ENCODE measurements at places on chromosomes 2 and 18.
A peak's percentile ranks its signal among the peaks of the same experiment; 100 is the strongest.

DNA sequence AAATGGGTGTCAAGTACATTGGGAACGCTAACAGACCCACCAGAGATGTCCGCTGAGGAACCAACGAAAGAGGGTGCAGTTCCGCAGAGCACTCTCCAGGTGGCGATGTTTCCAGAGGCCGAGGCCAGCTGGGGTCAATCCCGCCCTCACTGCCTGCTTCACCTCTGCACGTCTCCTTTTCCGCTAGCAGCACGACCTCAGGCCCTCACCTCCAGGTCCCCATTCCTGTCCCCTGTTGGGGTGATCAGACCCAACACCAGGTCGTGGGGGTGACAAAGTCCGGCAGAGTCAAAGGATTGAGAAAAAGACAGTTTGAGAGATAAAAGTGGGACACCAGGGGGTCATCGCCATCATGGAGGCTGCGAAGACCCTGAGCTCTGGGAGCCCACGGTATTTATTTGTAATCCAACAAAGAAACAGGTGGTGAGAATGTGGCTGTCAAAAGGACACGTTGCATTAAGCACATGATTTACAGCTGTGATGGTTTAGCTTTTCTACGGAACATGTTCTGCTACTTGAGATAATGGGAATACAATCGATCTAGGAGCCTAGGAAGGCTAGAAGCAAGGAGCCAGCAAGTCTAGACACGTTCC lies 27.3 kb downstream of the ZAP70 start:
- peak; percentile 93 for DNase-seq

- DNase-seq, result no peak
Observed at GRCh38 chr18:12879840-12880540, 4.0 kb downstream of the PTPN2 start.

GRCh38 chr2:27622921-27623384 lies 5.9 kb downstream of the CCDC121 start:
- DNase-seq, result no peak

GRCh38 chr2:21330786-21331391 lies 207.1 kb downstream of the TDRD15 start:
- no peak for DNase-seq

- DNase-seq, result no peak
Observed at GRCh38 chr2:31957354-31958139, 53.3 kb downstream of the MEMO1 start.

GRCh38 chr2:68292108-68292710 lies 27.5 kb downstream of the CNRIP1 start:
- DNase-seq, result peak; percentile 14

- no peak for DNase-seq
Observed at GRCh38 chr2:98089941-98090340, 3.0 kb downstream of the VWA3B start.

DNA sequence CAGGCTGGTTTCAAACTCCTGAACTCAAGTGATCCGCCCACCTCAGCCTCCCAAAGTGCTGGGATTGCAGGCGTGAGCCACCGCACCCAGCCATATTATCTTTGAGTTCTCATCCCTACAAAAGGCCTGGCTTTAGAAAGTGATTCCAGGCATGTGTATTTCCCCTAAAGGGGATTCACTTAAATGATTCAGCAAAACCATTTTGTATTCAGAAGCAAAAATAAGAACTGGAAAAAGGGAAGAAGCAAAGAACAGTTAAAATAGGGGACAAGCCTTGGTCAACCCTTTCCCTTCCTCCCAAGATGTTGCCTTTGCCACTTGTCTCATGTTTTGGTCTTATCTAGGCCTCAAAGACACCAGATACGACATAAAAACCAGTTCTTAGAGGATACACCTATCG lies 10.5 kb downstream of the TM4SF20 start:
- DNase-seq, result no peak

GRCh38 chr2:67660871-67661270 lies 263.7 kb downstream of the ETAA1 start:
- no peak for DNase-seq

- no peak for DNase-seq
Observed at GRCh38 chr2:207352978-207353671, 176.6 kb upstream of the CREB1 start.

DNA sequence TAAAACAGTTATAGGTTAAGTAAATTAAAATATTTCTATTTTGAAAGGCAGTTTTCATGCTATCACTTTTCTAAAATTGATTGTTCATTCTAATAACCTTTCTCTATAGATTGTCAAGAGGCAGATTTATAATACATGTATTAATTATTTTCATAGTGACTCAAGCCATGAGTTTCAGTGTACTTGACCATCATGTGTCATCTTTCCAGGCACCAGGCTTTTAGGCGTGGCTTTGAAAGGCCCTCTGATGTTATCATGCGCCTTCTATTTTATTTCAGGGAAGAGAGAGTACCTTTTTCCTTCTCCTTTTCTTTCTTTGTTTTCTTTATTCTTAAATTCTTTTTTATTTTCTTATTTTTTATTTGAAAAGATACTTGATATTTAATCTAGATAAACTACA lies 128.3 kb upstream of the ETAA1 start:
- no peak for DNase-seq

DNA sequence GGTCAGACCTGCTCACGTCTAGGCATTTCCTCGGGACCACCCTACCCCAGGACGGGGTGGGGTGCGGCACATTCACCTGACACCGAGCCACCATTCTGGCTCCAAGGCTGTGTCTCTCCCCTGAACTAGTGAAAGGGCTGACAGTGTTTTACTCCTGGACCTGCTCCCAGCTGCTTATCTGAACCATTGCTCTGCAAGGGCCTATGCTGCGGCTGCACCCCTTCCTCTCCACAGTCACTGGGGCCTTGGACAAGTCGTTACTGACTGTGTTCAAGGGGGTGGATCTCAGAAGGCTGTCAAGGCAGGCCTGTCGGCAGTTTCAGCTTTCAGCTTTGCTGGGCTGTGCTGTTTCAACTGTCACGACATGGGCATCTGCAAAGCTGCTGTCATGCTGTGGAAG lies 11.7 kb downstream of the CREG2 start:
- DNase-seq, result no peak

DNA sequence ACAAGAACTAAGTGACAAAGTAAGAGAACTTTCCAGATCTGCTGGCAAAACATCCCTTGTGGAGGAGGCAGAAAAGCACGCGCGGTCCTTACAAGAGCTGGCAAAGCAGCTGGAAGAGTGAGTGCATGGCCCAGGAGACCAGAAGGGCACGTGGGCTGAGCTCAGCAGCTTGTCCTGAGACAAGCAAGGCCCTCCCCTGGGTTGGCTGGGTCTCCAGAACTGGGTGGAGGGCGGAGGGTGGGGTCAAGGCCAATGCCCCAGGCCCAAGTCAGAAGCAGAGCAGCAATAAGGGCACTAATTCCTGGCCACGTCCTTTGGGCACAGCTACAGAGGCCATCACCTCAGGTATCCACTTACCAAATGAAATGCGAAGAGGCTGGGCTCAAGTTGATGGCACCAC lies 110.6 kb upstream of the TTC39C start:
- no peak for DNase-seq

All from NCI-H1417 treated with DMSO at 0.1 percent for 48 hours (cell line).